ENCODE measurements at places on chromosomes 13 and 19.

GRCh38 chr13:42820451-42820850 lies 39.1 kb downstream of the FAM216B start:
- DNase-seq, result no peak

- DNase-seq, result no peak
These were observed 4.2 kb downstream of the DMPK start for GRCh38 chr19:45778010-45778661.

GRCh38 chr13:48930918-48931317 lies 44.8 kb upstream of the FNDC3A start:
- DNase-seq, result no peak

DNA sequence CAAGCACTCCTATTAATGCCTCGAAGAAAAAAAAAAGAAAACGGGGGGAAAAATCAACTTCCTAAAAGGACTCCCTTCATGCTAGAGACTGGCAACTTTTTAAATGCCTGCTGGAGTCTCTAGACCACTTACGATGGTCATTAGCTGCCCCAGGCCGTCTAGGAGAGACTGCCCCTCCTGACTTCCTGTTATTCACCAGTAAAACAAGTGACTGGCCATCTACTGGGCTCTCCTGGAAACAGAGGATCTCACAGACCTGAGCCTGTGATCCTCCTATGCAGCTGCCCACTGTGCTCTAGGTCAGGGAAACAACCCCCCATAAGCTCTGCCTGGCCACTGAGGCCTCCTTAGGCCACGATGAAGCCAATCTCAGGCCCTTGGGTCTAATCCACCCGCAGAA lies 7.4 kb downstream of the ZNF266 start:
- no peak for DNase-seq

- no peak for DNase-seq
These were observed 7.9 kb downstream of the PIP5K1C start for GRCh38 chr19:3692141-3693024.

DNA sequence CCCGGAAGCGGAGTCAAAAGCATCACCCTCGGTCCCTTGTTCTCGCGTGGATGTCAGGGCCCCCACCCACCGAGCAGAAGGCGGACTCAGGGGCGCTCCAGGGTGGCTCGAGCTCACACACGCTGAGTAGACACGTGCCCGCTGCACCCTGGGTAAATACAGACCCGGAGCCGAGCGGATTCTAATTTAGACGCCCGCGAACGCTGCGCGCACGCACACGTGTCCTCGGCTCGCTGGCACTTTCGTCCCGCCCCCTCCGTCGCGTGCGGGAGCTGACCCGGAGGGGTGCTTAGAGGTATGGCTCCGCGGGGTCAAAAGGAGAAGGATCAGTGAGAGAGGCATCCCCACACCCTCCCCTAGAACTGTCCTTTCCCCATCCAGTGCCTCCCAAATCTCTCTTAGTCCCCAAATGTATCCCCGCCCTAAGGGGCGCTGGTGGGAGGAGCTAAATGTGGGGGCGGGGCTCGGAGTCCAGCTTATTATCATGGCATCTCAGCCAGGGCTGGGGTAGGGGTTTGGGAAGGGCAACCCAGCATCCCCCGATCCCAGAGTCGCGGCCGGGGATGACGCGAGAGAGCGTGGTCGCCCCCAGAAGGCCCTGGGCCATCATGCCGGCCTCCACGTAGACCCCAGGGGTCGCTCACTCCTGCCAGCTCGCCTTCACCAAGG lies 451 bp upstream of the ICAM5 start:
- DNase-seq, result peak; percentile 46

- DNase-seq, result no peak
These were observed 37.9 kb upstream of the SEMA6B start for GRCh38 chr19:4597278-4597974.

DNA sequence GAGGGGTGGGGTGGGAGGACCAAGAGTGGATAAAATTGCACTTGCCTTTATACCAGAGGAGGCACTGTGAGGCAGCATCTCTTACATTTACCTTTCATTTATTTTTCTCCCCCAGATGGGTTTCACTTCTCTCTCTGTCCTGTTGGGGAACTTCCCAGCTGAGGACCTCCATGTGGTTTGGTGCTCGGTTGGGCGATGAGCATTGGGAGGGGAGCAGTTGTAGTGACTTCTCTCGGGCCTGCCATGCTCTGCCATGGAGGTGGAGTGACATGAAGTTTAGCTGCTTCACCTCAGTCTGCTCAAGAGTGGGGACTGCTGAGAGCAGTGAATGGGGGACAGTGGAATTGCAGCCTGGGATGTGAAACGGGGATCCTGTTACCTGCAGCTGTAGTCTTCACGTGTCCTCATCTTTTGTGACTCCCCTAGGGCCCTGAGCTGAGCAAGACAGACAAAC lies 23.1 kb upstream of the CXCL17 start:
- DNase-seq, result no peak

- DNase-seq, result peak; percentile 42
These were observed 499 bp downstream of the LSM7 start for GRCh38 chr19:2327773-2328400.

GRCh38 chr13:68176475-68176874 lies 946.3 kb upstream of the PCDH9 start:
- no peak for DNase-seq

DNA sequence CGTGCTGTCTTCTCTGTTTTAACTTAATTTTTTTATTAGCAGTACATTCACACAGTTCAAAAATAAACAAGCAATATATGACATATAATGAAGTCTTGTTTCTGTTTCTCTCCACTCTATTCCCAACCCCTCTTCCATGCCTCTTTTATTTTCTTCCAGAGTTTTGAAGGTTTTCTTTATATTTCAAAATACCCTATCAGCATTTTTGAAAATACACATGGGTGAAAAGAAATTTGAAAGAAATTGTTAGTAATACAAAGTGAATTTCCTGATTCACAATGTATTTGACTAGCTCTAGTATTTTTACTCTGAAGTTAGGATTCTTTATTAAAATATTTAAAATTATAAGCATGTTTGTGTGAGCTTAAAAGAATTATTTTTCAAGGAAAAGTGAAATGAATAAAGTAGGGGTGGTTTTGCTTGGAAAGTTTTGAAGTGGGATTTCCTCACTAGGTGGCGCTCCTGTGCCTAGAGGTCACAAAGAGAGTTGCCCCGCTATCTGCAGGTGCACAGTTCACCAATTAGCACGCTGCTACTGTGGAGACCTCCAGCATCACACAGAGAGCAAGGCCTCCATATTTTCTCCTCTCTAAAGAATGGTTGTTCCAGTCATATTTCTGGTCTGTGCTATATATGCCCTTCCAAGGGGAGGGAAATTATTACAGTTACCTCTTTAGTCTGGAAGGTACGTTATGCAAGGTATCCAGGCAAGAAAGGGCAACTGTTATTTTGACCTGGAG lies 37.6 kb downstream of the SOX21 start:
- DNase-seq, result no peak

Data from stimulated activated CD8-positive, alpha-beta memory T cell treated with anti-CD3 and anti-CD28 coated beads, Interleukin-7, amount 100 ng/mL, for 4 hours (primary cell).